ENCODE measurements at places on chromosomes 6 and 20.

DNA sequence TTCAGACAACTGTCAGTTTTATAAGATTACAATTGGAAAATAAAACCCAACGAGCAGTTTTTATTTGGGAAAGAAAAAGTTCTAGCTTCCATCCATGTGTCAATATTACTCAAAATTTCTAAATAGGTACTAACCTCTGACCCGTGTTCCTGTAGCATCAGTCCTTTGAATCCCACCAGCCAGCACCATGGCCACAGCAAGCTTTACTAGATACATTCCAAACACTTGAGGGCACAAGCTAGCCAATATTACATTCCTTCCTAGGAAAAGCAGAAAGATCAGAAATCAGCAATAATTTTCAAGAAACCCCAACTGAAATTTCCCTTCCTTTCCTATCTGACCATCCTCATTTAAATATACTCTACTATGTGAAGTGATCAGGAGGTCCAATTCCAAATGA, 19.2 kb downstream of the ASF1A start:
- no peak for DNase-seq

GRCh38 chr6:127302728-127303660, 36.3 kb downstream of the RNF146 start:
- peak; percentile 25 for DNase-seq

GRCh38 chr6:117829594-117830319, 77.3 kb upstream of the SLC35F1 start:
- no peak for DNase-seq

DNA sequence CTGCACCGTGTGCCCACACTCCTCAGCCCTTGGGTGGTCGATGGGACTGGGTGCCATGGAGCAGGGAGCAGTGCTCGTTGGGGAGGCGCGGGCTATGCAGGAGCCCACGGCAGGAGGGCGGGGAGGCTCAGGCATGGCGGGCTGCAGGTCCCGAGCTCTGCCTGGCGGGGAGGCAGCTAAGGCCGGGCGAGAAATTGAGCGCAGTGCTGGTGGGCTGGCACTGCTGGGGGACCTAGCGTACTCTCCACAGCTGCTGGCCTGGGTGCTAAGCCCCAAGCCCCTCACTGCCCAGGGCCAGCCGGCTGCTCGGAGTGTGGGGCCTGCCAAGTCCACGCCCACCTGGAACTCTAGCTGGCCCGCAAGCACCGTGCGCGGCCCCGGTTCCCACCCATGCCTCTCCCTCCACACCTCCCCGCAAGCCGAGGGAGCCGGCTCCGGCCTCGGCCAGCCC, 55.9 kb upstream of the ECI2 start:
- no peak for DNase-seq

DNA sequence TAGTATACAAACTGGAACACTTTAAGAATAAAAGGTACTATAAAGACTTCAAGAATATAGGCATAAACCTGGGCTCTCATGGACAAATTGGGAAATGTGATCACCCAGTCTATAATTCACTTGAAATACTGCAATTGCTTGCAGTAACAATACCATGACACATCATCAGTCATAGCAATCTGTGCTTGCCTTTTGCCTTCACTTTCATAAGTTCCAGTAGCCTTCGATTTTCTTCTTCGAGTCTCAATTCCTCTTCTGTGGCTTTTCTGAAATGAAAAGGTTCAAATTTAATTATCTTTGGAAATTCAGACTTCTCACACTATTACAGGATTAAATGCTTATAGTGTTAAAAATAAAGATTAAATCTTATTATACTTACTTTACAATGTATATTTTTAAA, 96.3 kb upstream of the ZBTB24 start:
- no peak for DNase-seq

DNA sequence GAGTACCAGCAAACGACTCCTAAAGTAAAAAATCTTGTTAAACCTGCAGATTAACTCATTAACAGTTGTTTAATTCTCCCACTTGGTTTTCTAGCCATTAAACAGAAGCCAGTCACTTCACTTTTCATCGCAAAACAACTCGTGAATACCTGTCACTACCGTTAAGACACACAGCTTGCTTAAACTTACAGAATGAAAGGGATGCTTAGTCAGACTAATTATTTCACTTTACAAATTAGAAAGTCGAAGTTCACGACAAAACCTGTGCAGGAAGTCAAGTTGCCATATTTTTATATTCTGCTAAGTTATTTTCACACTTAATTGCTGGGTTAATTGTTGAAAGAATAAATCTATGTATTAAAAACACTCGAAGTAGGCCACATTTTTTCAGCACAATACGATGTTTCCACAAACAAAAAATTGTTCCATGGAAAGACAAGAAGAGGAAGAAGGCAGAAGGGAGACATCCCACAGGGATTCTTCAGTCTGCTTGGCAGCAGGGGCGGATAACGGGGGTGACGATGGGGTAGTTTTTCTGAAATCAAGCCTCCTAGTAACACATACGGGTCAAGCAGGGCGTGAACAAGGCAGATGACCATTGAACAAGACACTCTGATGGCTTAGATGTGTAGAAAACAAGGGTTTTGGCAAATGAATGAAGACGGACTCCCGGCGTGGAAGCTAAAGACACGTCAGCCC, 933 bp downstream of the SSR1 start:
- no peak for DNase-seq

GRCh38 chr6:2734488-2735166, 16.1 kb downstream of the MYLK4 start:
- DNase-seq, result no peak

DNA sequence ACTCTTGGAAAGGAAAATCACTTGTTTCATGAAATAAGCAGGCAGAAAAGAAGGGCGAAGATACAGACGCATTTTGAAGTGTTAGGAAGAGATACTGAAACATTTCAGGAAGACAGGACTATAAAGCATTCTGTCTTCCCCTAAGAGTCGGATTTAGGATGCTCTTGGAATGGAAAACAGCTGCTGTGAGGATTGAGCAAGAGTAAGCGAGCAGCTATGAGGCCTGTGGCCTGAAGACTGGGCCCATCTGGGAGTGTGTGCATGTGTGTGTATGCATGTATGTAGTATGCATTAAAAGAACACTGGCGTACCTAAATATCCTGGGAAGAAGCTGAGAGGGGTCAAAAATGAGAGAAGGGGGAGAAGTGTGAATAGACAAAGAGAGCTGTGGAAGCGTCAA, 83.6 kb downstream of the SIM1 start:
- no peak for DNase-seq

GRCh38 chr20:63492982-63493381, 5.9 kb downstream of the EEF1A2 start:
- DNase-seq, result no peak

DNA sequence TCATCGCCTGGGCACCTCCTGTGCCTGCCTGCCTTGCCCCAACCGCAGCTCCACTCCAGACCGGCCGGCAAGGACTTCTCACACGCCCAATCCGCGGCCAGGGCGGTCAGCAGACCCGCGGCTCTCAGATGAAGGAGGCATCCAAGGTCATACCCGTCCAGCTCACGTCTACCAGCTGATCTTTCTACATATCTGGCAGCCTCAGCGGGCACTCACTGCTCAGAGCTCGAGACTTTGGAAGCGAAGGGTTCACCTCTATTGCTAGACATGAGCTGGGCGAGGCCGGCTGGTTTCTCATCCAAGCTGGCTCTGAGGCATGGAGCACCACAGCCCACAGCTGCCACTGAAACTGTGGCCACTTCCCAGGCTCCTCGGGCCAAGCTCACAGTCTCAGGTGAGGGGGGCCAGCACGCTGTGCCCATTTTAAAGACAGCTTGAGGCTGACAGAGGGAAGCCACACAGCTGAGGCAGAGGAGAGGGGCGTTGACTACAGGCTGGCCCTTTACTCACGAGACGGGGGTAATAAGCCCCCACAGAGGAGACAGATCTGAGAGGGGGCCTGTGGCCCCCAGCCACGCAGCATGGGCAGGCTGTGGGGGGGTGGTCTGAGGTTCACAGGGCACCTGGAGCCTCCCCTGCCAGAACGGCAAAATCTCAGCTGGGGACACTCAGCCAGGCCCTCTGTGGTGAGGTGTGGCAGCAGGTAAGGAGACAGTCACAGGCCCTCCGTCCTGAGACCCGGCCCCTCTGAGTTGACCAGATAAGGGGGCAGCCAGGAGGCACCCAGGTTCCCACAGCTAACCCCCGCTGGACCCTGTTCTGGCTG, 2.0 kb downstream of the LAMA5 start:
- DNase-seq, result no peak

GRCh38 chr6:38273325-38273724, 366.4 kb downstream of the BTBD9 start:
- DNase-seq, result no peak

- no peak for DNase-seq
Measured at GRCh38 chr6:29941016-29941415, 1.3 kb upstream of the HLA-A start.

DNA sequence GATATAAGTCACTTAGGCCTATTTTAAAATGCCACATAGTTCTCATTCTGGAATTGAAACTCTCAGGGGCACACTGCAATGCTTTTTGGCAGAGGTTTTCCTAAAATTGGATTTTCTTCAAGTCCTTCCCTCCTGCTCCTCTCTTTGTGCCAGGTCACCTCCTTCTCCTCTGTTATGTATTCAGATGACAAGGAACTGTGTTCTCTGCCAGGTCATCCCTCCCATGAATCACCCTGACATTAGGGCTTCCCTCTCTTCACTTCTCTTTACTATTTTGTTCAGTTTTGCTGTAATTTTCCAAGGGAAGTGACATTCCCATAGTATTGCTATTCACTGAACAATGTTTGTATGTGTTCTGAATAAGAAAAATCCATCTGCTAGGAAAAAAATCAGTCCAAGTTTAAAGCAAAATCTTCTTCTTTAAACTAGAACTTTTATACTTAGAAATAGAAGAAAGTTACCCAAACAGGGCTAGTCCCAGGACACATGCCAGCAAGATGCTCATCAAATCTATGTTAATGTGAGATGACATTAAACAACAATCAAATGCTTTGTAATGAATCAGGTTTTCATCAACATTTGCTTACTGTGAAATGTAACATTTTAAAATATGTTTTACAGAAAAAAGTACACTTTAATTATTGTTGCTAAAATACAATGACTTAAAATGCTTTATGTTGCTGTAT, 461.1 kb downstream of the MMUT start:
- no peak for DNase-seq

DNA sequence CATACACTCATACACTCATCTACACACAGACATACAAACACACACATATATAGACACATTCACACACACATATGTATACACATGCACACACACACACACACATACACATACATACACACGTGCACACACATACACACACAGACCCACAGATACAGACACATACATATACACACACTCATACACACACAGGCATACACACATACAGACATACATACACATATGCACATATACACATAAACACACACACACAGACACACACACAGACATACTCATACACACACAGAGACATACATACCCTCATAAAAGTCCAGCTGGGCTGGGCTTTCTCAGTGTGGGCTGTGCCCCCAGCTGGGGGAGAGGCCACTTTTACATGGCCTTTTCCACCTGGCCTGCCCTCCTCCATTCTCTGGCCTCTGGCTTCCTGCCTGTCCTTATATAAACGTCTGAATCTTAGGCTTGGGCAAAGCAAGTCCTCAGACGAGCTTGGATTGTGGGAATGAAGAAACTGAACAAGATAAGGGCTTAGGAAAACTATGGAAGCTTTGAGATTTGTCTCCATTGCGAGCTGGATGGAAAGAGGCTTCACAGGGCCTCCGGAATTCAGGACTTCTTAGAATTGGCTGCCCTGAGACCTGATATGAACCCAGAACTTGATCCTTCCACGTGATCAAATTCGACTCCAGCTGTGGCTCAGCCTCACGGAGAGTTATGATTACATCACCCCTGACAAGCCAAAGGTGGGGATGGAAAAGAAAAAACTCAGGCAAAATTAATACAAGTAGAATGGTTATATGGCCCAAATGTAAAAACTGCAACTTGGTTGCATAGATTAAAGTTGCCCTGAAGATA, 22.5 kb upstream of the CST3 start:
- no peak for DNase-seq

DNA sequence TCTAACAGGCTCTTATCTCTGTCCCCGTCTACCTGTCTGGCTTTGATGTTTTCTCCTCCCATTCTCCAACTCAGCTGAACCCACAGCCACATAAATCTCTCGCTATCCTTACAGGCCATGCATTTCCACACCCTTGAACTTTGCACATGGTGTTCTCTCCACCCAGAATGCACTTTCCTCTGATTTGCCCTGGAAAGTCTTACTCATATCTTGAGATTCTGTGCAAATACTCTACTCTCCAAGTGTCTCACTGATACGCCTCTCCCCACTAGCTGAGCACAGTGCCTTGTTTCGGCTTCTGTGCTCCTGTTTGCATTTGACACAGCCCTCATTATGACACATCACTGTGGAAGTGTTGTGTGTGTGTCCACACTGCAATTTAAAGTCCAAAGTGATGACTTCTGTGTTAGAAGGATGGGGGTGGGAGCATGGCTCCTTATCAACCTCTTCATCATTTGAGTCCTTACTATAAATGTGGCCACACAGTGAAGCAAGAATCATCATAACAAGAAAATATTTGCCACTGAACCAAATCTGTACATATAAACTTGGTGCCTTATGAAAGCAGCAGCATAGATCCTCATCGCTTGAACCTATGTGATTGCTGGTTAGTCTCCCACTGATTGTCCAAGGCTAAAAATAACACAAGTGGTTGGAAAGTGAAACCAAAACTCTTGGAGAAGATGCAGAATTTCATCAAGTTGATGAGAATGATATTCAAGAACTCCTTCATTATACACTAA, 5.5 kb upstream of the PRELID3B start:
- DNase-seq, result no peak

DNA sequence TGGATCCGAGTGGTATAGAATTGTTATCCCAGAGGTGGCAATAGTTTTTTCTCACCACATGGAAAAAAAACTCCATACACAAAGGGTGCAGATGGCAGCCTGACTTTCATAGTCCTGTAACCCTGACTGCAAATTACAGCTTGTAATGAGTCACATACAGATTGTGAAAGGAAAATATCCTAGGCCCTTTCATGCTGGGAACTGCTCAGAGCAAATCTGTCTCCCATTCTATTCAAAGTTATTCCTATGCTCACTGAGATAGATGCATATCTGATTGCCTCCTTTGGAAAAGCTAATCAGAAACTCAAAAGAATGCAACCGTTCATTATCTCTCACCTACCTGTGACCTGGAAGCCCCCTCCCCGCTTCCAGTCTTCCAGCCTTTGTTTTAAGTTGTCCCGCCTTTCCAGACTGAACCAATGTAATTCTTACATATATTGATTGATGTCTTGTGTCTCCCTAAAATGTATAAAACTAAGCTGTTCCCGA, 108.7 kb upstream of the MAP3K4 start:
- DNase-seq, result no peak

- no peak for DNase-seq
Measured at GRCh38 chr6:43795421-43795820, 25.4 kb downstream of the VEGFA start.

GRCh38 chr20:7516621-7517111, 423.6 kb downstream of the HAO1 start:
- no peak for DNase-seq

Measured in T follicular helper cell (primary cell).